Bladder microvascular endothelial cell (primary cell): ENCODE measurements at places on chromosomes 3 and 15. TPM values are rescaled to one million over a fixed set of nuclear protein-coding genes. Genes with fewer than 3 reads are reported as not detected.

The ISG20 gene
- total RNA-seq = 9.9 and 51.7 TPM in 2 replicates

The GHRL gene
- total RNA-seq = under 0.01 and 0.69 TPM in 2 replicates

The CHDH gene
- total RNA-seq = under 0.01 and 1.2 TPM in 2 replicates

The MESP1 gene
- total RNA-seq = 0.16 and 0.31 TPM in 2 replicates

The MESP2 gene
- not detected in 2 replicates for total RNA-seq

The HDC gene
- total RNA-seq = not detected in 2 replicates

The SAXO2 gene
- 0.06 and 0.65 TPM in 2 replicates for total RNA-seq
